Renal pelvis (tissue), 12 donors: ENCODE measurements at places on chromosomes 7 and 10. TPM values are rescaled to one million over a fixed set of nuclear protein-coding genes. Genes with fewer than 3 reads are reported as not detected.

AQP1 gene
- polyA plus RNA-seq, result 206 TPM

DNA sequence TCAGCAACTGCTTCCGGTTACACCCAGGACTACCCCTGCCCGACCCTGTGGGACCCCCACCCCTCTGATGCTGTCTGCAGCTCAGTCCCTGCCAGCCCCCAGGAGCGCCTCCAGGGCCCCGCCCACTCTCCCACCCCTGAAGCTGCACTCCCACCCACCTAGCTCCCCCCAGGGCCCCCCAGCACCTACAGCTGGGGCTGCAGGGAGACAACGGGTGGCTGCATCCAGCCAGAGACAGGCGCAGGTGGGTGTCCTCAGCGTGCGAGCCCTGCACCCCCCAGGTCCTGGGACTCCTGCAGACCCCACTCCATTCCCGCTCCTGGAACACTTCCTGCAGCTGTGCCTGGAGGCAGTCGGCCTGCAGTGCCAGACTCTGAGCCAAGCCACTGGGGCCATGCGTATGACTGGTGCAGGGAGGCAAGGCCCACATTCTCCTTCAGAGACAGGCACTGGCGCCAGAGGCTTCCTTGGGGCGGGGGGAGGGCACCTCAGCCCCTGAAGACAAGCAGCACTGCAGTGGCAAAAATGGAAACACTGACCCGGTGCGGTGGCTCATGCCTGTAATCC is 6.1 kb downstream of the CYP2W1 start:
- DNase-seq, result no peak

GRCh38 chr7:106050002-106050745 is 61.9 kb downstream of the SYPL1 start:
- DNase-seq, result no peak

DNA sequence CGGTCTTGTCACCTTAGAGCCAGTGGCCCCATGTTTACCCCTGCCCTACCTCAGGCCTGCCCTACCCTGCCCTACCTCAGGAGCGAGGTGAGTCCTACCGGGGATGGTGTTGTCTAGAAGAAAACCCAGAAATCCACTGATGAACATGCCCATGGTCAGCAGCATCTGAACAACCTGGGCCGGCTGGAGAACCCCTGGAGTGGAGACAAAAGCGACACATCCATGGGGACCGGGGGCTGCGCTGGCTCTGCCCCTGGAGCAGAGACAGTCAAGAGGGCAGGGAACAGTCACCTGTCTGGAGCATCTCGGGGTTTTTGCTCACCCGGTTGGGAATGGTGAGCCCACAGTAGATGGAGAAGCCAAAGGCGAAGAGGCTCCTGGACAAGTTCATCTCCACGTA is 36.3 kb downstream of the STRA8 start:
- DNase-seq, result no peak

DNA sequence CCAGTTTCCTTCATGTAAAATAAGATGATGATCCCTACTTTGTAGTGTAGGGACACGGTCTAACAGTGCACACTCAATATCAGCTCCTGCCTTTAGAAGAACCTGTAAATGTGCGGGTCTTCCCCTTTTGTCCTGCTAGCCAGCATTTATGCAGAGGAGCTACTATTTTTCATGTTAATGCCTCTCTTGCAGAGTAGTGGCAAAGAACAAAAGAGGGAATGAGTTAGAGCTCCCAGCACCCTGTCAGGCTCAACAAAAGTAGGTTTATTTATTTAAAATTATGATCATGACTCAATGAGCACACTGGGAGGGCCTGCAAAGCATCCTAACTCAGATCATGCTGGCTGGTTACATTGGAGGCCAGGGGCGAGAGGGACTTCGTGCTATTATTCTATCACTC is 414.5 kb upstream of the COBL start:
- DNase-seq, result no peak

DNA sequence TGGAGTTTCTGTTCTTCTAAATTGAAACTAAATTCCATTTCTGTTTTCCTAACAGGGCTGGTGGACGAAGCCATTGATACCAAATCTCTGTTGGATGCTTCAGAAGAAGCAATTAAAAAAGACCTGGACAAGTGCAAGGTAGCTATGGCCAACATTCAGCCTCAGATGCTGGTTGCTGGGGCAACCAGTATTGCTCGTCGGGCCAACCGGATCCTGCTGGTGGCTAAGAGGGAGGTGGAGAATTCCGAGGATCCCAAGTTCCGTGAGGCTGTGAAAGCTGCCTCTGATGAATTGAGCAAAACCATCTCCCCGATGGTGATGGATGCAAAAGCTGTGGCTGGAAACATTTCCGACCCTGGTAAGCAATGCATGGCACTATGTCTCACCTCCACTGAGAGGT is 45.6 kb downstream of the AP3M1 start:
- no peak for DNase-seq
